WTC11 (cell line): ENCODE measurements at places on chromosomes 16 and 17.
A peak's percentile ranks its signal among the peaks of the same experiment; 100 is the strongest.

- DNase-seq: no peak
These were observed 4.1 kb upstream of the MRPL58 start for GRCh38 chr17:75008373-75008772.

DNA sequence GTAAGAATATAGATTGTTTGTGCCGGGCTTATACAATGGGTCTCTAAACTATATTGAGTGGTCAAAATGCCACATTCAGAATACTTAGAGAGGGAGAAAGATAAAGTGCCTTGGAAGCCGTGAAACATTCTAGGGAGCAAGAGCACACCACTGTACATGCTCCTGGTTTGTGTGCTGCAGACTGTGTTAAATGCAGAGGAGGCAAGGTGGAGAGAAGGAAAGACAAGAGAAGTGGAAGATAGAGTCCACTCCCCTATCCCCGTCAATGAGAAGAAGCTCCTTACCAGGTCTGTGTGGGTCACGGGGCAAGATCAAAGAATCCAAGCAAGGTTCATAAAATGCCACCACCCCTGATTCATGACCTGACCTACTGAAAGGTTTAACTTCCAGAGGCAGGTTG, 267.1 kb upstream of the TBX2 start:
- DNase-seq: no peak

- peak; percentile 36 for DNase-seq
These were observed 2.0 kb downstream of the PRSS33 start for GRCh38 chr16:2785101-2785991.

- DNase-seq: peak; percentile 63
These were observed 48.3 kb downstream of the CUEDC1 start for GRCh38 chr17:57906910-57907309.

- DNase-seq: peak; percentile 46
These were observed 1.8 kb upstream of the TMEM88 start for GRCh38 chr17:7852919-7853690.

- DNase-seq: no peak
These were observed 18.3 kb upstream of the CBX8 start for GRCh38 chr17:79814974-79815835.

DNA sequence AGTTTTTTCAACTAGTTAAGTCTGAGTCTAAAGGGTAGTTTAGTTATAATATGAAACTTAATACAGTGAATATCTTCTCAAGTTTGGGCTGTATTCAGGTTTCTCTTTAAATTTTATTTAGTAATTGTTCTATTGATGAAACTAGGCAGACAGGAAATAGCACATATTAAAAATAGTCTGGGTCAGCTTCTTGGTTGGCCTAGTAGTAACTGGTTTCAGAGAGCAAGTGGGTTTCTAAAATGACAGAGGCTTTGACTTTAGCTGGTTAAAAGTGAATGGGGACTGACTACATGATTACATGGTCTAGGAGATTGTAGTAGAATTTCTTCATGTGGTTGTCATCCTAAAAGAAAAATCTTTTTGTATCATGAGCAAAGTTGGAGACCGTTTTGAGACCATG, 46.8 kb downstream of the OMG start:
- DNase-seq: no peak

DNA sequence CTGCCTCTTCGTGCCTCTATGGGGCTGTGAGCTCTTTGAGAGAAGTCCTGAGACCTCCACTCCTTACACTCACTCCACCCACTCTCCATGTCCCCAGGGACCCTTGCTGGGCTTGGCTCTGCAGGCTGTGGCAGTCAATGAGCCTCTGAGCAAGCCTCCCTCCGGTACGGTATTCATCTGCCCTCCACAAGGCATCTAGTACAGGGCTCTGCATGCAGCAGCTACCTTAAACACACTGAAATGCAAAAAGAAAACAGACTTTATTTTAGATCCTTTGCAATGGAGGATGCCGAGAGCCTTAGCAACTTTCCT, 38.9 kb upstream of the SMPD3 start:
- DNase-seq: no peak

- DNase-seq: no peak
These were observed 859.9 kb downstream of the KCNJ2 start for GRCh38 chr17:71029246-71029645.

DNA sequence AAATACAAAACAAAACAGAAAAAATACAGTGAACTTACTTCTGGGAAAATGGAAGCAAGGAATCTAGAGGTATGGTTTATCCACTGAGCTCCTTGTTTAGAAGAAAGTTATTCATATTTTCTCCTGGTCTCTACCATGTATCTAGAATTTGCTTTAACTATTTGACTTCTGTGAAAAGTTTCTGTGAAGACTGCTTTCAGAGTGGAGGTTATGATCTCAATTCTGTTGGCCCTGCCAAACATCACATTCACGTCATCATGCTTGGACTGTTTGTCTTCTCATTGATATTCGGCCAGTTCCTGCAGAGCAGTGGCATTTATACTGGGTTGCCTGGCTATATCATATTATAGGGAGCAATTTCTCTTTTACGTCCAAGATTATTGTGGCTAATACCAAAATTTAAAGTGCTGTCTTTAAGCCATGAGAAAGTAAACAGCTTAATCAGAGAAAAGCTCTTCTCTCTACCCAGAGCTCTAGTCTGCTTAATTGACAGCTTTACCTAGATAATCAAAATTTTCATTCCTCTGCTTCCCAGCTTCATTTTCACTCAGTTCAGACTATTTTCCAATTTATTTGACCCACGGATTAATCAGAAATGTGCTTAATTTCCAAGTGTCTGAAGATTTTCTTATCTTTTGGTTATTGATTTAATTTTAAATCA, at the start of gene ABCA8:
Gene ABCA8, minus strand, starts transcription at position 212 of the 661 bp plus-strand sequence. CDS start 13,358 bp downstream, outside the sequence.
- DNase-seq: no peak

DNA sequence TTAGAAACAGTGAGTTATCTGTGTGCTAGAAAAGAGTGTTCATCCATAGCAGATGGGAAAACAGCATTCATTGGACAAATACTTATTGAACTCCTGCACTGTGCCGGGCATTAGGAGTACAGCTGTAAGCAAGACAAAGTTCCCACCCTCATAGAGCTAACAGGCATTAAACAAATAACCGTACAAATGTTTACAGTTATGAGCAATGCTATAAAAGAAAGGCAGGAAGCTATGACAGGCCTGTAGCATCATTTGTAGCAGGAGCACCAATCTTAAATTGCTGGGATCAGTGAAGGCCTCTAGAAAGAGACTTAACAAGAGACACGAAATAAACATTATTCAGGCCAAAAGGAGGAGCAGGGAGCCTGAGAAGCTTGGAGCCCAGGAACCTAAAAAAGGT, 15.6 kb downstream of the SDR42E1 start:
- no peak for DNase-seq

DNA sequence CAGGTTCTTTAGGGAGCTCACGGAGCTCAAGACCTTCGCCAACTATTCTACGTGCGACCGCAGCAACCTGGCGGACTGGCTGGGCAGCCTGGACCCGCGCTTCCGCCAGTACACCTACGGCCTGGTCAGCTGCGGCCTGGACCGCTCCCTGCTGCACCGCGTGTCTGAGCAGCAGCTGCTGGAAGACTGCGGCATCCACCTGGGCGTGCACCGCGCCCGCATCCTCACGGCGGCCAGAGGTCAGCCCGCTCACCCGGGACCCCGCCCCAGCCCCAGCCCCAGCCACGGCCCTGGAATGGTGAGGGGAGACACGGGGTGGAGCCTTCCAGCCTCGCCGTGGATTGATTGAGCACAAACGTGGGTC, 13.5 kb downstream of the SARM1 start:
- DNase-seq: peak; percentile 42

GRCh38 chr16:24282141-24282540, 26.0 kb downstream of the CACNG3 start:
- no peak for DNase-seq

DNA sequence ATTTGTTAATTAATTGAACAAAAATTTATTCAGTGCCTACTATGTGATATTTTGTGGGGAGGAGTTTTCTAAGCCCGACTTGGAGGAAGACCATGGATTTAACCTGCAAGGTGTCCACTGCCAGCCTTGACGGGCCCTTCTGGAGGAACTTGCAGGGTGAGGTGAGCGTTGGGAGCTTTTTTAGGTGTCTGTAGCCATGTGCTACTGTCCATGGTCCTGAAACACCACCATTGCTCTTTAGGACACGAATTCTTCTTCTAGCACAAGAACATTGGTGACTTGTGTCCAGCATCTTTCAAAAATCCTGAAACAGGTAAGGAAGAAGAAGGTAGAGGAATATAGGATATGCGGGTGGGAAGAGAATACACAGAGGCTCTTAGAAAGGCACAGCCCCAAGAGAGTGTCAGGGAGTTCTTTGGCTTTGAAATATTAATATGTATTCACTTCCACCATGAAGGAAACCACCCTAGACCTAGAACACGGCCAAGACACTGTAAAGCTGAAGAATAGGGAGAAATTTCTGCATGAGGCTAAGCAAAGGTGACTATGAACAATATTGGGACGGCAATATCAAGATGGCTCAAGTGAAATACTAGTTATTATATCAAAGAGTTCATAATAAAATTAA, 27.9 kb upstream of the OR4D1 start:
- peak; percentile 56 for DNase-seq

GRCh38 chr16:50326835-50327465, 41.8 kb downstream of the BRD7 start:
- DNase-seq: no peak

GRCh38 chr16:200388-200787, 20.1 kb downstream of the HBQ1 start:
- DNase-seq: no peak

GRCh38 chr16:3698941-3699340, 18.4 kb downstream of the TRAP1 start:
- DNase-seq: no peak

GRCh38 chr16:20336955-20337354, 9.6 kb upstream of the GP2 start:
- no peak for DNase-seq

DNA sequence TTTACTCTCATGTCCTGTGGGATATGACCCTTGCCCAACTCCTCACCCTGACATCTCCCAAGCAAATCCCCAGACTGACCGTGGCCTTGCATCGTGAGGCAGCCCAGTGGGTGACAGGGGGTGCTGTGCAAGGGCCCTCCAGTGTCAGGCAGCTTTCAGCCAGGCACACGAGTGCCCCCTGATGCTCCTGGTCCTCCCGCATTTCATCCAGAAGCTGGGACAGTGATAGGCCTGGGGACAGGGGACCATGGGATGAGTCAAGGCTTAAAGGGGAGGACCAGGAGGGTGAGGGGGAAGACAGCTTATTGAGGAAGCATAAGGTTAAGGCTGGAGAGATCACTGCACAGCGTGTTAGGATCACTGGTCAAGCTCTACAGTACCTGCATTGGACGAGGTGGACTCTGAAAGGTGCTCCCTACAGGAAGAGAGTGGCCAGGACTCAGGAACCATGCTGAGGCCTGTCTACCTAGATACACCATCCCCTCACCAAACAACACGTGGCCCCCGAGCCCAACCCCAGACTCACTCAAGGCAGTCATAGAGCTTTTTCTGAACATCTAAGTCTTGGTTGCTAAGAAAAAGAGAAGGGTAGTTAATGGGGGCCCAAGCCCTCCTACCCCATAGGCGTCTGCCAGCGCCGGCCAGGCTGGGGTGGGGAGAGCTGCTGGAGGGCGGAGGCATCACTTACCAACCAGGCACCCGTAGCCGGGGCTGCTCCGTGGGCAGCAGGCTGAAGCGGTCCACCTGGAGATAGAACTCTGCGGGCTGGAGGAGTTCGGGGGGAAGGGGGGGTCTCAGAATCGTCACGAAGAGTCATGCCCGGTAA, 998 bp downstream of the ACD start:
- no peak for DNase-seq

DNA sequence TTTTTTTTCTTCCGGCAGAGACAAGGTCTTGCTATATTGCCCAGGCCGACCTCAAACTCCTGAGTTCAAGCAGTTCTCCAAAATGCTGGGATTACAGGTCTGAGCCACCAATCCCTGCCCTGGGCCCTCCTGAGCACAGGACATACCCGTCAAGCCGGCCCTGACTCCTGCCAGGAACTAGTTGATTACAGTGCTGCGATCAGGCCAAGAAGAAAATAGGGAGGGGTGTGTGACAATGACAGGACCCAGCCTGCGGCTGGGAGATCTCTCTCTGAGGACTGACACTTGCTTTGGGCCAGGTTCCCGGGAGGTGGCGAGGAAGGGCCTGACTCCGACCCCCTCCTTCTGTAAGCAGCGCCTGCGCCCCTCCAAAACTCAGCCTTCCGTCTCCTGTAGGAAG, 276.6 kb downstream of the MRTFB start:
- no peak for DNase-seq

- DNase-seq: no peak
These were observed 5.7 kb downstream of the ADGRG1 start for GRCh38 chr16:57634171-57634570.

DNA sequence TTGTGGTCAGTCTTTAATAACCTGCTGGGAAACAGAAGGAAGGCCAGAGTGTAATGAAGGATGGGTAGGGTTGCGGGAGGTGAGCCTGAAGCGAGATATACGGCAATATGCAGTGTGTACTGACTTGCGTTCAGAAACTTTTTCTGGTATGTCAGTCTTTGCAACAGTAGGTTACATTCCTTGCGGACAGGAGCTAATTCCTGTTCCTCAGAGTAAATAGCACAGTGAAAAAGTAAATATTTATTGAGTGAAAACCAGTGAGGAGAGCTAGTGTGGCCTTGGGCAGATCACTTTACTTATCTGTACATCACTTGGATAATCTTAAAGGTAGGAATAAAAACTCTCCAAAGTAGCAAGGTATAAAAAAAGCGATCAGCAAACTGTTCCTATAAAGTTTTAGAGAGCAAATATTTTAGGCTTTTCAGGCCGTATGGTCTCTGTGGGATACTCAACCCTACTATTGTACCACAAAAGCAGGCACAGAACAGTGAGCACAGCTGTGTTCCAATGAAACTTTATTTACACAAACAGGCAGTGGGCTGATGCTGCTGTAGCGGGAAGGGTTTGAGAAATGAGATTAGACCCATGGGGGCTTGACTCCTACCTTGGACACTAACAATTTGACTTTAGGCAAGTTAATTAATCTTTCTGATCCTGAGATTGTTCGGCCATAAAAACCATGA, 348.0 kb downstream of the UTP18 start:
- no peak for DNase-seq

- DNase-seq: no peak
These were observed 23.0 kb upstream of the CAPNS2 start for GRCh38 chr16:55543472-55543871.
